Endothelial cell (in vitro differentiated cells): ENCODE measurements at places on chromosomes 7 and 10. TPM values are rescaled to one million over a fixed set of nuclear protein-coding genes. Genes with fewer than 3 reads are reported as not detected.
A peak's percentile ranks its signal among the peaks of the same experiment; 100 is the strongest.

DNA sequence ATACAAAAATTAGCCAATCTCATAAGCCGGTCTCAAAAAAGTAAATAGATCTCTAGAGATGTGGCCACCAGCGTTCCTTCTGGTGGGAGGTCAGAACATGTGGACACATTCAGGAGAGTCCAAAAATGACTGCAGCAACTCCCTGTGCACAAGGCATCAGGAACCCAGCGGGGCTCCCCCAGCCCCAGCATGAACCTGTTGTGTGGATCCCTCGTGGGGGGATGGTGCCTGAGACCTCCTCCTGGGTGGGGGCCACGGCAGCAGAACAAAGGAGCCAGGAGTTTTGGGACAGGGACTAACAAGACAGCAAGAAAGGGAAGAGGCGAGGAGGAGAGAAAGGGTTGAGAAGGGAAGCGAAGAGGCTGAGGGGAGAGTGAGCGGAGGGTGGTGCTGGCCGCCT, 121.8 kb downstream of the WDR37 start:
- no peak for DNase-seq

DNA sequence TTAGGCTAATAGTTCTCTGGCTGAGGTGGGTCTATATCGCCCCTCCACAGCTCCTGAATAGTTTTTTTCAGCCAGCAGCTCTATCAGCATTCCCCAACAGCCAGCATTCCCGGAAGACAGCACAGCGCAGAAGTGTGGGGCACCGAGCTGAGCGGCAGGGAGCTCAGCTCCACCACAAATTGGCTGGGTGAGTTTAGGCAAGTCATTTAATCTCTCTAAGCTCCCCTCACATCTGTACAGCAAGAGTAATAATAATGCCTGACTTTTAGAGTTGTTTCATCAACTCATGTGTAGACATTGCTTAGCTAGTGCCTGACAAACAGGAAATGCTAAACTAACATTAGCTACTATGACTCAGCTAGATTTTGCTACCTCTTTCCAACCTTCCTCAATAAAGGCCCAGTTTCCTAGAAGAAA, 247.9 kb upstream of the PTN start:
- DNase-seq: peak; percentile 9

- no peak for DNase-seq
Measured at GRCh38 chr10:5818894-5819293, 5.7 kb upstream of the GDI2 start.

DNA sequence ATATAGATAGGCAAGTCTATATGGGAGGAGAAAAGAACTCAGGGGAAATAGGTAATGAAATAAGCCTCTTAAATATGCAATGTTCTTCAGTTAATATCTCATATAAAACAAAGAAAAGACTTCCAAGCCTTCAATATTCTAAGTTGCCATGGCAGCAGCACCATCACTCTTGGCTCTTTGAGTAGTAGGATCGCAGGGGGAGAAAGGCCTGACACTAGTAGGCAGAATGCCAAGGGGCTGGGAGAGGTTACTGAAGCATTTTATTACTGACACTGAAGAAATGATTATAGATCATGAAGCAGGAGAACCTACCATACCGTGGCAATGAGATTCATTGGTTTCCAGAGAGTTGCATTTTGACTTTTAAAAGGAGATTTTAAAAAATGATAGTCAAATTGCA, 193.9 kb downstream of the NXPH1 start:
- DNase-seq: no peak

DNA sequence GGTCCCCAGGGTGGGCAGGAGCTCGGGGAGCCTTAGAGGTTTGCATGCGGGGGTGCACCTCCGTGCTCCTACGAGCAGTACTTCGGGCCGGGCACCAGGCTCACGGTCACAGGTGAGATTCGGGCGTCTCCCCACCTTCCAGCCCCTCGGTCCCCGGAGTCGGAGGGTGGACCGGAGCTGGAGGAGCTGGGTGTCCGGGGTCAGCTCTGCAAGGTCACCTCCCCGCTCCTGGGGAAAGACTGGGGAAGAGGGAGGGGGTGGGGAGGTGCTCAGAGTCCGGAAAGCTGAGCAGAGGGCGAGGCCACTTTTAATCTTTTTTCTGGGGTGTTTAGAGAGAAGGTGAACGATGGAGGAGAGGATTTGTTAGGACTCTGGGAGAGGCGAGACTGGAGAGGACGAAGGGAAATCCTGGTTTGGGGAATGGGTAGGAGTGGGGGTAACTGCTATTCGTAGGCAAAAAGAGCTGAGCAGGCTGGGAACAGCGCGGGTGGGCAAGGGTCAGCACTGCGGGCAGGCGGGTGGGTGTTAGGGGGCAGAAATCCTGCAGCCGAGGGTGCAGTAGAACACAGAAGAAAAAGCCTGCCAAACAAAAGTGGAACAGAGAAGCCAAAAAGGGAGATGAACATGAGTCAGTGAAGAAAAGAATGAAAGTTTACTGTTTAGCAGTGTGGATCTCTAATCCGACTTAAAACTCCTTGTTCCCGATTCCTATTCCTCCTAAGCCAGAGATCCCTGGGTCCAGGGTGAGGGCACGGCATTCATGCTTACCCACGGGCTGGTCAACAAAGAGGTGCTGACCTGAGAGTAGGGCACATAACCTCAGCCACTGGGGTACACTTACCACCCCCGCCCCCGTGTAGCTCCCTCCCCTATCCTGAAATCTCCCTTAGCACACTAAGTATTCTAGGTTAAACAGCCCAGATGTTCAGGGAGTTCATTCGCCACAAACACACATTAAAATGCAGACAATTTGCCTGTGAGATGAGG, 26.9 kb downstream of the PRSS2 start:
- DNase-seq: no peak

The GIMAP1 gene
- 3.6 TPM for total RNA-seq

DNA sequence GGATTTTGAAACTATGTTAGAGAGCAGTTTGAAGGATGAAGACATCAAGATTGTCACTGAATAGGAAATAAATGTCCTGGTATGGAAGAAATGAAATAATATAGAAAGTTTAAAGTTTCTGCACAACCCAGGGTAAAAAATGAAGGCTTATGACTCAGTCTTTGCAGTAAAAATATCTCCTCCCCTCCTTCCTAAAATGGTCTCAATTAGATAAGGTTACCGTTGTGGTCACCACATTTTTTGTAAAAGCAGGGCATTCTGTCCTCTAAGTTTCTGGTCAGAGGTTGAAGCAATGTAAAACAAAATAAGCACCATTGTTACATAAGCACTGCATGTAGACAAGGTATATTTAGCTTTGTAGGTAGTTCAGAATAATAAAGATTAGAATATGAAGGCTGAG, 403.5 kb downstream of the SUGCT start:
- DNase-seq: no peak

DNA sequence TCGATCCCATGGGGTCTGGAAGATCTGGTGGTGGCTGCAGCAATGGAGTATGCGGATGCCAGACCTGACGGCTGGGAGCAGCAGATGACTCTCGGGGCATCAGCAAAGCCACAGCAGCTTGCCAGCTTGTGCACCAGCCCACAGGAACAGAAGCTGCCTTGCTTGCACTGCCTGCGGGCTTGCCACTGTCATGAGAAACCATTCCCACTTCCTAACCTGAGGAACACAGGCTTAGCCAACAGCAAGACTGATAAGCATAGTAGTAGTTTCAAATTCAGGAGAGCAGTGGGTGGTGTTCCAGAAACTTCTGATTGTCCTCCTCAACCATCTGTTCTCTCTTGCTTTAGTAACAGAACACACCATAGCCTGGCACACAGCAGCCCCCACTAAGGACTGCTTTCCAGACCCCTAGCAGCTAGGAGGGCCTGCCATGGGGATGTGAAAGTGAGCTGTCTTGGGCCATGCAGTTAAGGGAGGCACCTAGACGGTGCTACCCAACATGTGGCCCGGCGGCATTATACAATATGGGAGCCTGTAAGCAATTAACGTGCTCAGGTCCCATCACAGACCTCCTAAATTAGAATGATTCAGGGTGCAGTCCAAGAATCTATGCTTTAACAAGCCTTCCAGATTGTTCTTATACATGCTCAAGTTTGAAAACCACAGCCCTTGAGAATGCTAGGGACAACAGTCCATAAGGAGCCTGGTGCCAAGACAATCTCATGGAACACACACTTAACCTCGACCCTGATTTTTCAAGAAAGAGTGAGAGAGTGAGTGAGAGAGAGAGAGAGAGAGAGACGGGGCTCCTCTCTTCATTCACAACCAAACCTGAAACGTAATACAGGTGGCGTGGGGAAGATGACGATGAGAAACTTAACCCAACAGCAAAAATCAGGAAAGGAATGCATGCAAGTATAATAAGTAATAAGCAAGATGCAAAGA, 7.1 kb downstream of the ANXA11 start:
- DNase-seq: no peak

DNA sequence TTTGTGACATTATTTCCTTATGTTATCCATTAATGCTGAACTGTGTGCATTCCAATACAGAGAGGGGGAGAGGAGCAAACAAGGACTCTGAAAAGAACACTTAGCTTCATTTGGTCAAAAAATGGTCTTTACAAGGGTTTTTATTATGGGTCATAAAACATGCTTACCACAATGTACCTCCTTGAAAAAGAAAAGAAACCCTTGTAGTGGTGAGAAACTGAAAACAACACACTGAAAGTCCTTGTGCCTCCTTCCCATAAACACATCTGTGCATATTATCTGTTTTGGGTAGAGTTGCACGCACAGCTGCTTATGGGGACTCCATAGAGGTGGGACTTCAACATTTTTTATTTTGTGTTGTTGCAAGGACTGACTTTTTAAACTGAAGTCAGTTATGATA, 98.7 kb downstream of the CDK6 start:
- DNase-seq: no peak

DNA sequence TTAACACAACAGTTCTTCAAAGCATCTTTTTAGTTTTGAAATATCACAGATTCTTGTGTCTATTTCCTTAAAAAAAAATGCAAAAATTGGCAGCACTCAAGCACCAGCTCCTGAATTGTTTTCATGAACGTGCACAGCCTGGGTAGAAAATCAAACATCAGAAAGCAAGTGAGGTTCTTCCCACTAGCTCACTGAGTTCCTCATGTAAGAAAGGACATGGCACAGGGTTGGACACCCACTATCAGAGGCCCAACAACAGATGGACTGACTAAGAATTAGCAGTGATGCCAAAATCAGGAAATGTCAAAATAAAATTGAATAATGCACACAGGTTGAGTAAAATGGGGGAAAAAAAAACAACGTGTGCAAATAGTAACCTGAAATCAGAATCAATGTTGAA, 146.8 kb downstream of the PCLO start:
- DNase-seq: no peak

DNA sequence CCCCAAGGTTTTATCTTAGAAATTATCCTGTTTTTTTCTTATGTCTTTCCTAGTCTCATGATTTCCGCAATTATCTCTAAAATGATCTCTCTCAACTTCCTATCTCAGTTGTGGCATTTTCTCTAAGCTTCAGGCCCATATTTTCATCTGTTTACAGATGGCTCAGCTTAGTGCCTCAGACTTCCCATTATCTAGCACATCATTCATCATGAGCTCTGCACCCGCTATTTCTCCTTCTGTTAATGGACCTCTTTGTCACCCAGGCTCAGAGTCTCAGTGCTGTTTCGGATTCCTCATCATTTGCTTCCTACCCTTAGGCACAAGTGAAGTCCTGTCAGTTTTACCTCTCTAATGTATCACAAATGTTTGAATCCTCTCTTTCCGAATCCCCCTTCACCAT, 84.1 kb downstream of the BMPR1A start:
- DNase-seq: no peak

DNA sequence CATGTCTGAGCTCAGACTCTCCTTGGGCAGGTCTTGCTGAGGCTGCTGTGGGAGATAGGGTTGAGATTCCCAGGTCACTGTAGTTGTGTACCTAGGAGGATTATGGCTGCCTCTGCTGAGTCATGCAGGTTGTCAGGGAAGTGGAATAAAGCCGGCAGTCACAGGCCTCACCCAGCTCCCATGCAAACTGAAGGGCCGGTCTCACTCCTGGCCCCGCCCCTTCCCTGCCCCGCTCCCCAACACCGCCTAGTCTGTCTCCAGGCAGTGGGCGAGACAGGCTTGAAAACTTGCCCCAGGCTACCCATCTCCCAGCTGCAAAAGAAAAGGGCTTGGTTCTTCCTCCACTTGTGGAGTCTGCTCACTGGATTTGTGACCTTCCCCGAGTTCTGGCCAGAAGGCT, 41.6 kb upstream of the SDHAF3 start:
- no peak for DNase-seq

DNA sequence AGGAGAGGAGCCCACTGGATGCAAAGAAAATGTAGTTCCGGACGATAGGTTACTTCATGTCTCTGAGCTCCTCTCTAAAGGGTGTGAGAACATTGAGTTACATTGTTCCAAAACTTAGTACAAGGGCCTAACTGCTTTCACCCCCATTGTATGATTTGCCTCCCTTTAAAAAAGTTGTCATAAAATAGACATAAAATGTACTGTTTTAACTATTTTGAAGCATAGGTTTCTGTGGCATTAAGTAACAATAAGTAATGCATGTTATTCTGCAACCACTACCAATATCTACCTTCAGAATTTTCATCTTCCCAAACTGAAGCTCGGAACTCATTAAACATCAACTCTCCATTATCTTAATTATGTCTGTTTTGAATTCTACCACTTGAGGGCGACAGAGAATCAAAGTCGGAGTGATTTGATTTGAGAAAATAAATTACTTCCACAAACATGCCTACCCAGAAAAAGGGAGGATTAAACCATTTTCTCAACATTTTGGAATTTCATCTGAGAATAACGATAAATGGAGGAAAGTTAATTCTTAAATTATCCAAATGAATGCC, 2.7 kb downstream of the IGFBP1 start:
- DNase-seq: no peak

The LIPN gene
- not detected for total RNA-seq

DNA sequence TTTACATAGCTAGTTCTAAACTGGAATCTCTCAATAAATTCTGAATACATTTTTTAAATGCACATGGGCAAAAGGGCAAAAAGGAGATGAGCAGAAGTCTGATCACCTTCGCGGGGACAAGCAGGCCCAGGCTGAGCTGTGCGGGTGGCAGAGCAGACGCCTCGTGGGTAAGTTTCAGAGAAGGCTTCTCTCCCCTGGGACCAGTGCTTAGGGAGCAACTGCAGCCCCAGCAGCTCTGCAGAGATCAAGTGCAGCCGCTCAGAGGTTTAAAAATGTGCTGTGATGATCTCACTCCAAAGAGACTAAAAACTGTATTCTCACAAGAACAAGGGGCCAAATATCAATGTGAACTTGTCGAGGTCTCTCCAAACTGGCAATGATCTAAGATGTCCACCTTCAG, 264.3 kb upstream of the RNF32 start:
- DNase-seq: no peak

The BMPR1A gene
- total RNA-seq: 20.8 TPM
